WTC11 (cell line): ENCODE measurements at places on chromosomes 13 and 19.

DNA sequence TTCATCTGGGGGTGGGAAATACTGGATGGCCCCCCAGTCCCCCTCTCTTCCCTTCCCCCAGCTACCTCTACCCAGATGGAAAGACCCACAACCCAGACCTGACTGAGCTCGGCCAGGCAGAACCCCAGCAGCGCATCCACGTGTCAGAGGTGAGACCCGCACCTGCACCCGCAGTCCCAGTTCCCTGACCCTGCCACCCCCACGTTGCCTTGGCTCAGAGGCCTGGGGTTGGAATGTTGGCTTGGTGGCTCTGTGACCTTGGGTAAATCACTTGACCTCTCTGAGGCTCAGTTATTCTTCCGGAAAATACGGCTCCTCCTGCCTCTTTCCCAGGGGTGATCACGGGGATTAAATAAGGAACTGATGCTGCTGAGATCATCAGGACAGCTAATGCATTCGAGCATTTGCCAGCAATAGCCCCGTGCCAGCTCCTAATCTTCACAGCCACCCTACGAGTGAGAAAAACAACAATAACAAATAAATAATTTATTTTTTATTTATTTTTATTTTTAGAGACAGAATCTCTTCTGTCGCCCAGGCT, 12.3 kb downstream of the CBLC start:
- no peak overlapping the region for H3K27ac ChIP-seq
- no peak for DNase-seq
- H3K4me3 ChIP-seq: no peak overlapping the region
- H3K27me3 ChIP-seq: no peaks in the 10 kb centered on the region

DNA sequence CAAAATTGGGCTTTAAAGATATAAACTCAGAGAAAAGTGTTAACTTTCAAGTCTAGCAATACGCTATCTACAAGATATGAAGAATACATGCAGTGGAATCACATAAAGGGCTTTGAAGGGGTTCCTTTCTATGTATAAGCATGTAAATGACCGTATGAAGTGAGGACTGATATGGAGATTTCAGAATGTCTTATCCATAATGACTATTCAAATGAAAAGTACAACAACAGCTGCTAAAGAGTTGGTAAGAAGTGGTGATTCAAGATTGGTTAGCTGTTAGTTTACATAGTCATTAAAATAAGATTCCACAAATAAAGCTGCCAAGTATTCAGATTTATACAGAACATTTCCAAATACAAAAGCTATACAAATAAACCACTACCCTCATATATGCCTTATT, 153.4 kb upstream of the STARD13 start:
- no peak overlapping the region for H3K27ac ChIP-seq
- H3K36me3 ChIP-seq: no peaks in the 10 kb centered on the region
- DNase-seq: no peak
- H3K4me3 ChIP-seq: no peak overlapping the region
- peaks cover 34% of the 10 kb centered on the region for H3K4me1 ChIP-seq
- H3K27me3 ChIP-seq: no peaks in the 10 kb centered on the region

GRCh38 chr19:5839065-5840017, at the start of gene FUT6:
Gene FUT6, minus strand, starts transcription at chr19:5839702. Its CDS starts 7,135 bp downstream, at chr19:5832567.
- DNase-seq: no peak
- peaks cover 18% of the 10 kb centered on the region for H3K27me3 ChIP-seq
- no peaks in the 10 kb centered on the region for H3K36me3 ChIP-seq
- no peak within 1 kb of the TSS for H3K27ac ChIP-seq
- no peak within 1 kb of the TSS for H3K4me3 ChIP-seq
- H3K4me1 ChIP-seq: no peaks in the 10 kb centered on the region

GRCh38 chr19:51096473-51097165, 11.6 kb downstream of the CTU1 start:
- H3K27ac ChIP-seq: no peak overlapping the region
- H3K4me1 ChIP-seq: peaks cover 17% of the 10 kb centered on the region
- no peak for DNase-seq
- no peak overlapping the region for H3K4me3 ChIP-seq
- no peaks in the 10 kb centered on the region for H3K27me3 ChIP-seq

DNA sequence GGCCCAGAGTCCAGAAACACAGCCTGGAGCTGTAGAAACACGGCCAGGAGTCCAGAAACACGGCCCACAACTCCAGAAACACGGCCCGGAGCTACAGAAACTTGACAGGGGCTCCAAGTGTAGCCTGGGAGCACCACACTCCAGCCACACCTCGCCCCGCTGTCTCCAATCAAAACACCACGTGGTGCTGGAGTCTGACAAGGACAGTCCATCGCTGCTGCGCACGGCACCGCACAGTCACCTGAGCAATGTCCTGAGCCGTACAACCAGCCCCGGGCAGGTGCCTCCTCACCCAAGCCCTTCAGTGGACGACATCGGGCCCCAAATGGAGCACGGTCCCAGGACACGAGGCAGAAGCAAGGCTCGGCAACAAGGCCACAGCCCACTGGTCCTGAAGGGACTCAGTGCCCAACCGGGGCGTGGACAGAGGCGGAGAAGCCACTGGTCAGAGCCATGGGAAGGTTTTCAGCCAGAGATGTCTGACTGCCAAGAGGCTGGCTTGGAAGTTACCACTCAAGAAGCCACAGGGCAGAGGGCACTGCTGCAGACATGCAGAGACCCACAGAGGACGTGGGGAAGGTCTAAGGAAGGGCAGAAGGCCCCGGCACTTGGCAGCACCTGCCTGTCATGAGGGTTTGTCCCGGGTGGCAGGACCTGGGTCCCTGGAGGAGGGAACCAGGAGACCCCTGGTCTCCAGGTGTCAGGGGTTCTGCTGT, 19.7 kb upstream of the PLPP2 start:
- peak overlapping the region; percentile 20; the same call in 1 of the 2 replicates for H3K27ac ChIP-seq
- H3K4me1 ChIP-seq: no peaks in the 10 kb centered on the region
- no peaks in the 10 kb centered on the region for H3K27me3 ChIP-seq
- no peak overlapping the region for H3K4me3 ChIP-seq
- no peak for DNase-seq
- peaks cover 40% of the 10 kb centered on the region for H3K36me3 ChIP-seq

DNA sequence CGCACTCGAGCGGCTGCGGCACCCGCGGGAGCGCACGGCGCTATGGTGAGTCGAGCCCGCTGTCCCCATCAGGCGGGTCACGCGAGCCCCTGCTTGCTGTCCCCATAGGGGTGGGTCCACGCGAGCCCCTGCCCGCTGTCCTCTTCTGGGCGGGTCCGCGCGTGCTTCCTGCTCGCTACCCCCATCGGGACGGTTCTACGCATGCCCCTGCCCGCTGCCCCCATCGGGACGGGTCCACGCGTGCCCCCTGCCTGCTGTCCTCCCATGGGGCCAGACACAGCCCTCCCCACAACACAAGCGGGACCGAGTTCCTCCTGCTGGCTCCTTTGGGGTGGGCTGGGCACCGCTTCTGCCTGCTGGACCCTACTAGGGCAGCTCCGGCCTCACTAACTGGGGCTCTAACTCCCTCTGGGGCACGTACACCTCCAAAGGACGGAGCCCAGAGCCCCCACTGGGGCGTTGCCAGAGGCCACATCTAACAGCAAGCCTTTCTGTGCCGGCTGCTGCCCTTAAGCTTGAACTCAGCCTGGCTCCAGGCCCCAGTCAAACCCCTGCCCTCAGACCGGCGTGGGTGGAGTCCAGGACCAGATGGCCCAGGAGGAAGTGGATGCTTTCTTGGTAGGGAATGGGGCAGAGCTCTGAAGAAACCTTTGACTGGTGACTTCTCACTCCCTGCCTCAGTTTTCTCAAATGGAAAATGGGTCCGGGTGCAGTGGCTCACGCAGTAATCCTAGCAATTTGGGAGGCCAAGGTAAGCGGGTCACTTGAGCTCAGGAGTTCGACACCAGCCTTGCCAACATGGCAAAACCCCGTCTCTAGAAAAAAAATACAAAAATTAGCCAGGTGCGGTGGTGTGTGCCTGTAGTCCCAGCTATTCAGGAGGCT, 722 bp downstream of the COLGALT1 start:
- H3K4me1 ChIP-seq: peaks cover 17% of the 10 kb centered on the region
- H3K27ac ChIP-seq: no peak overlapping the region
- DNase-seq: peak; percentile 72
- peaks cover 13% of the 10 kb centered on the region for H3K36me3 ChIP-seq

GRCh38 chr19:33788676-33789075, 8.0 kb upstream of the KCTD15 start:
- no peak overlapping the region for H3K27ac ChIP-seq
- H3K36me3 ChIP-seq: no peaks in the 10 kb centered on the region
- peaks cover 17% of the 10 kb centered on the region for H3K4me1 ChIP-seq
